Liver (tissue), 10 donors: ENCODE measurements at places on chromosomes 2 and 18.

DNA sequence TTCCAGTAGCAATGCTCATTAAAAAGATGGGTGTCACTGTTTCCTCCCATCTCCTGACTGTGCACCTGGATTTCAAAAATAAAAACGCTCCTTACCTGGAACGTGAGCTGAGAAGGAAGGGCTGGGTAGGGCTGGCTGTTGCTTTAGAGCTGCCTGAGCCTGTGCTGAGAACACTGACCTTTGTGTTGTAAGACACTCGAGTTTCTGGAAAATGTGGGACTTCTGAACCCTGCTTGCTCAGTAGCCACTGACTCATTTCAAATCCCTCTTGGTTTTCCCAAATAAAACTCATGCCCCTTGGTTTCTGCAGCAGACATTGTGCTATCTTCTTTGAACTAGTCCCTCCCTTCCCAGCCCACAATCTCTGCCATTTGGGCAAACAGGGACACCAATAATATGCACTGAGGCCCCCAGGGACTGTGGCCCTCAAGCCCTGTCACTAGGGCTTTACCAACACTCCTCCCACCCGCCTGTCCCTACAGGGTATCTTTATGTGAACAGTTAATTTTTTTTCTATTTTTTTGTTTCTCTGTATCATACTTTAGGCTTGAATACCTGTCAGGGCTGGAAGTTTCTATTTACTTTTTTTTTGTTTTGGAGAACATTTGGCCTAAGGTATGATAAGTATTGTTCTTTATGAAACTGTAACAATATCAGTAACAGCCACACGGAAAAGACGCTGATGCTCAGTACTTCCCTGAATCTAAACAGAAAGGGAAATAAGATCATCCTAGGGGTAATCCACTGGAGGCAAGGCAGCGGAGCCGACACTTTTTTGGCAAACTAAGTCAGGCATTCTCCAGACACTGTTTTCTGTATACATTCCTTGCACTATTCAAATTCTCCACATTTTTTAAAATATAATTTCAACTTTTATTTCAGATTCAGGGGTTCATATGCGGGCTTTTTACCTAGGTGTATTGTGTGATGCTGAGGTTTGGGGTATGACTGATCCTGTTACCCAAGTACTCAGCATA lies 280.2 kb downstream of the STK39 start:
- no peak for DNase-seq

DNA sequence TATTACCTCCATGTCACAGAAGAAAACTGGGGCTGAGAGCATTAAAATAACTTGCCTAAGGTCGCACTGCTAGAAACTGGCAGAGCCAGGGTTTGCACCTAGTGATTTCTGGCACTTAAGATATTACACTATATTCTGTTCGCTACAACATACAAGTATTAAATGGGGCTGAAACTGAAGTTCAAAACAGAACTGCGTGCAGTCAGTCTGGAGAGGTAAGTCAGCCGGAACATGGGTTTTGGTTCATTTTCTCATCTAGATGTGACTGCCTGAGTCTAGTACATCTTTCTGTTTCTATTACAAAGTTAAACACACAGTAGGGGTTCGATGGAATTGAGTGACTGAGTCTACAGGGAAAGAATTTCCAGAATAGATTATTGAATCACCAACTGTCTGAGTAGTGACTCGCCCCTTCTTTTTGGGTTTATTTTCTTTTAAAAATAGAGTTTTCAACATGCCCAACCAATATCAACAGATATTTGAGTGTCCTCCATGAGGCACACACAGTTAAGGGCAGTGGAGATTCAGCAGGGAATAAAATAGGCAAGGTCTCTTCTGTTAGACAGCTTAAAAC lies 150.8 kb downstream of the RNF152 start:
- DNase-seq: no peak

- no peak for DNase-seq
These were observed 36.6 kb downstream of the CYP1B1 start for GRCh38 chr2:38039121-38039910.

DNA sequence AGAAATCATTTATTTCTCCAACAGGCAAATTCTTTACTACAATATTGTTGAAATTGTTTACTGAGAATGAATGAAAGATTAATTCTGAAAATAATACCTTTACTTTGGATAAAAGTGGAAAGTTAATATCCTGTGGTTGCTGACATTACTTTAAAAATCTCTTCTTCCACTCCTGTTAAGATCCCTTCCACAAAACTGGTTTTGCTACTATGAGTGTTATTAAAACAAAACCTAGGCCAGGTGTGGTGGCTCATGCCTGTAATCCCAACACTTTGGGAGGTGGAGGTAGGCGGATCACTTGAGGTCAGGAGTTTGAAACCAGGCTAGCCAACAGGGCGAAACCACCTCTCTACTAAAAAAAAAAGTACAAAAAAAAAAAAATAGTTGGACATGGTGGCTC lies 123.9 kb upstream of the CCDC150 start:
- no peak for DNase-seq

GRCh38 chr2:226403369-226403768 lies 396.3 kb downstream of the IRS1 start:
- no peak for DNase-seq

DNA sequence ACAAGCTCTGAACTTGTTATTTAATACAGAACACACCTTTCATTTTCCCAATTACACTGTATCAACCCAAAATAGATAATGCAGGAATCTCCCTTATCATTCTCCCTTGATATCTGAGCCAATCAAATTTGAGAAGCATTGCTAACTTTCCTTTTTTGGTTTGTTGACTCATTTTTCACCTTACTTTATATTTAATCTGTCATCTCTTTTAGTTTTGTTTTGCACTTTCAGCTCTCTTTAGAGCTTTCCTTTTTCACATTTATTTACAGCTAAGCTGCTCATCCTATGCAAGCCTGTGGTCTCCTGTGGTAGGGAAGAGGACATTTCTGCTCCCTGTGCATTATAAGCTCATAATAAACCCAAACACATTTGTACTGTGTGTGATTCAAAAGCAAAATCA lies 50.1 kb downstream of the ITGAV start:
- no peak for DNase-seq

GRCh38 chr18:24317370-24317769 lies 80.3 kb downstream of the OSBPL1A start:
- no peak for DNase-seq

DNA sequence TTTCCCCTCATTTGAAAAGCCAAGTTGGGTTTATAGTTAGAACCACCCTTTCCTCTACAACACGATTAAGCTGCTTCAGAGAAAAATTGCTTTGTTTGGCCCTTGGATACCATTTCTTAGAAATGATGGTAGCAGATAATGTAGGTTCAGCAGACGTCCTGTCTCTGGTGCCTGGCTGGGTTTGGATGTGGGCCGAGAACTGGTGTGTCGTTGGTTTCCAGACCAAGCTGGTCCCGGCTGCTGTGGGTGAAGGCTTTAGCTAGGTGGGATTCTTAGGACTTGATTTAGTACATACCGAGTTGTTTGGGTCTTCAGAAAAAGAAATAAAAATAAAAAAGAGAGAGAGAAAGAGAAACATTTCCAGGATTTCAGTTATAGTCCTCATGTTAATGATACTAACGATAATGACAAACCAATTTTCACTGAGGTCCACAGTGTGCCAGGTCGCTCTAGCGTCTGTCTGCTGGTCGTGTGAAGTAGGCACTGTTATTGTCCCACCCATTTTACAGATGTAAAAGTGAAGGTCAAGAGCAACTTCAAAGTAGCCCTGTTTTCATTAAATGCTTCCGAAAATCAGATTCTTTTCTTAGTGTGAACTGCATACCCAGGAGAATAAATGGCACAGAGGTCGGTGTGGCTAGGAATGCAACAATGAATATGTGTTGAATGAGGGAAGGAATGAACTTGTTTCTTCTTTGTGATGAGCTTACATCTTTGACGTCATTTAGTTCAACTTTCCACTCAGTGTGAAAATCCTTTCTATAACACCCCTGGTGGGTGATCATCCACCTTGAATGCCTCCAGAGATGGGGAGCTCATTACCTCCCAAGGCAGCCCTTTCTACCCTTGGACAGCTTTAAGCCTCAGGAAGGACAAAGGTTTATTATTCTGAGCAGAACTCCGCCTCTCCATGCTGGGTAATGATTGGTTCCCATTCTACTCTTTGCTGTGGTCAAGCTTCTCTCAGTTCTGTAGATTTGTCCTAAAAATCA lies 115.9 kb downstream of the INHBB start:
- DNase-seq: no peak

DNA sequence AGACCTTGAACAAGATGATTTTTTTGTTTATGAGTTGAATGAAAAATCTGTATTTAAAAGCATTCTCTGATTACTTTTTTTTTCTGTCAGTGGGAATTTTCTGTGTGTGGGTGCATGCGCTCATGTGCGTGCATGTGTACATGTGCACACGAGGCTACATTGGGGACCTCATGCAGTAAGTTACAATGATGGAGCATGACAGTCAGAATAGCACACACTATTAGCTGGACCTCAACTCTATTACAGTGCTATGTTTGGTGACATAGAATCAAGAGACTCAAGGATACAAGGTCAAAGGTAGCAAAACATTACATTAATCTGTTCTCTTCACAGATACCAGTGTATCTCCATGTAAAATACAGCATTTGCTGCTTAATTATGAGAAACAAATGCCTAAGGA lies 276.8 kb upstream of the FIGN start:
- no peak for DNase-seq

GRCh38 chr2:177606636-177607035 lies 214.1 kb downstream of the AGPS start:
- no peak for DNase-seq

DNA sequence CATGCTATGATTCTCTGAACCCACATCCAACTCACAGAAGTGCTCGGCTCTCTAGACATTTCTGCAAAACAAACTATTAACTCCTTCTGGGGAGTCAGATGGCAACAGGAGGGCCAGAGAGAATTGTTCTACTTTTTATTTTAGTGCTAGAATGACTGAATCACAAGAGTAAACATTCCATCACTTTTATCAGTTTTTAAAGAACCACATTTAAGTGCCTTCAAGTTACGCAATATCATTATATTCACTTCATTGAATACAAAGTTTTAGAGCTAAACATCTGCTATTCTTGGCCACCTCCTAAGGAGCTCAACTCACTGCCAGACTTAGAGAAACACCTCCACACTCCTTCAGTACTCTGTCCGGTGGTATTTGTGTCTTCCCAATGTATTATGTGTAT lies 22.4 kb downstream of the B4GALT6 start:
- no peak for DNase-seq

GRCh38 chr2:239920693-239921365 lies 104.3 kb downstream of the NDUFA10 start:
- no peak for DNase-seq

GRCh38 chr2:86556508-86556907 lies 6.7 kb downstream of the CHMP3 start:
- no peak for DNase-seq

DNA sequence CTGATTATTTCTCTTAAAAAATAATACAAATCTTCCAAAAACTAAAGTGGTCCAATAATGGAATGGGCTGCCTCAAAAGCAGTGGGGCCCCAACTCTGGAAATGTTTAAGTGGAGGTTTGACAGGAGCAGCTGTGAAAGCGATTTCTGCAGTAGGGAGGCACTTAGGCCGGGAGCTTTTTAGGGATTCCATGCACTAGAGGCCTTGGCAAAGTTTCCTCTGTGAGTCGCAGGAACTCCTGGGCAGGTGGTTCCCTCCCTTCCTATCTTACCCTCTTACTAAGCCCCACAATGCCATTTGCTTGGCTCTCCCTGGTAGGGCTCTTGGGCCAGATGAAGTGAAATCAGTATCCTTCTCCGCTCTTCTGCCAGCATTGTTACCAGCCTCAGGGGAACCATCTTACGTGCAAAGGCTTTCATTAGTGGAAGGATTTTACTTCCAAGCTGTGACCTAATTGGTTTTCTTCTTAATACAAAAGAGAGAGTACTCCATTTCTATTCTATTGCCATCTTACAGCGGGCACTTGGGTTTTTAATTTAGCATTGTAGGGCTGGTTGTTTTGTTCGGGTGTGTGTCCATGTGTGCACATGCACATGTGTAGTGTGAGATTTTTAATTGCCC lies 34.3 kb upstream of the C18orf32 start:
- no peak for DNase-seq

DNA sequence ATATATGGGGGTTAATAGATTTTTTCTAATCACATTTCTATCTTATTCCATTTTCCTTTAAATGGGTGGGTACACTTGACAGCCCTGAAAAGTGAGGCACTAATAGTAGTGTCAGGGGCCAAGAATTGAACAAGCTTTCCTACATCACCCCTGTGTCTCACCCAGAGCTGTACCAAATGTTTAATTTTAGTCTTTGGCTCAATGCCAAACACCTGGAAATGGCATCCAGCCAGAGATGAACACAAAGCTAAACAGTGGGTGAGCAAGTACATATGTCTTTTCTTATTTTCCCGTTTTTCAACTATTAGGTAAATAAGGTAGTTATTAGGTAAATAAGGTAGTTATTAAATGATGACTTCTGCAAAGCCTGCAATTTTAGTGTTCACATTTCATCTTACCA lies 276.3 kb upstream of the ERBB4 start:
- no peak for DNase-seq

GRCh38 chr2:44983836-44984604 lies 25.2 kb downstream of the SIX2 start:
- DNase-seq: no peak

GRCh38 chr2:3311601-3312000 lies 66.0 kb downstream of the EIPR1 start:
- DNase-seq: no peak

DNA sequence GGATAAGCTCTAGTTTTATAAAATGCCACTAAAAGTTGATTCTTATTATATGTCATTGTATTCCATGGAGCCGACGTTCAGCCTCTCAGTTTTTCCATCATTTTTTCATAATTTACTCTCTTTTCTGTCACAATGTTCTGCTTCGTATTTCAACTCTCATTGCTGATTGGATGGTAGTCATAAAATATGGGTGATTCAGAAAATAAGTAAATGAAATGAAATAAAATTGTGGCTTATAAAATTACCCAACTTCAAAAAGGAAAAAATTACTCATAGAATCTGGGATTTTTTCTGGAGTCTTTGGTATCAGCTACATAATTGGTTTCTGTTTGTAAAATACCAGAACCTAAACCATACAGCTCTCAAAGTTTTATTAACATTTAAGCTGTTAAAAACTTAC lies 139.7 kb upstream of the ITGA4 start:
- no peak for DNase-seq

- no peak for DNase-seq
These were observed 428.9 kb upstream of the FANCL start for GRCh38 chr2:58669998-58670397.

- DNase-seq: no peak
These were observed 19.4 kb downstream of the SIX3 start for GRCh38 chr2:44960871-44961270.

GRCh38 chr2:85779641-85780315 lies 26.0 kb downstream of the ATOH8 start:
- no peak for DNase-seq

GRCh38 chr18:35581898-35582641 lies 530 bp downstream of the GALNT1 start:
- DNase-seq: no peak

GRCh38 chr18:35410561-35410960 lies 33.4 kb upstream of the ZNF396 start:
- no peak for DNase-seq

GRCh38 chr2:191113761-191114160 lies 37.0 kb downstream of the STAT4 start:
- no peak for DNase-seq

GRCh38 chr18:5542515-5543035 lies 1.2 kb downstream of the EPB41L3 start:
- DNase-seq: no peak
